Esophagus muscularis mucosa (tissue), 4 donors: ENCODE measurements at places on chromosomes 13 and 19.
A peak's percentile ranks its signal among the peaks of the same experiment; 100 is the strongest.

DNA sequence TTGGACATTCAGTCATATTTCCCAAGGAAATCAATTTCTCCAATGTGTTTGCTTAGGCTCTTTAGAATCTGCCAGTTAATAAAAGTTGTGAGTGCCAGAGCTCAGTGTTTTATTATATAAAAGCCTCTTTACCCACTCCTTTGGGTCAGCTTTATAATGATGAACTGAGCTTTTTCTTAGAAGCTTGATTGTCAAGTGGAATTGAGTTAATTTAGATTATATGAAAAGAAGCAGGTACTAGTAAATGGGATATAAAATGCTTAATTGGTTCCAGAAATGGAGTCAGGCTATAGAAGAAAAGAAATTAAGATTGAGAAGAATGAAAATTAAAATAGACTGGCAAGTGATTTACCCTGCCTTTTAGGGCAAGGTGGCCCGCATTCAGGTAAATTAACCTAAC is 363.2 kb downstream of the SLITRK6 start:
- no peak for DNase-seq

DNA sequence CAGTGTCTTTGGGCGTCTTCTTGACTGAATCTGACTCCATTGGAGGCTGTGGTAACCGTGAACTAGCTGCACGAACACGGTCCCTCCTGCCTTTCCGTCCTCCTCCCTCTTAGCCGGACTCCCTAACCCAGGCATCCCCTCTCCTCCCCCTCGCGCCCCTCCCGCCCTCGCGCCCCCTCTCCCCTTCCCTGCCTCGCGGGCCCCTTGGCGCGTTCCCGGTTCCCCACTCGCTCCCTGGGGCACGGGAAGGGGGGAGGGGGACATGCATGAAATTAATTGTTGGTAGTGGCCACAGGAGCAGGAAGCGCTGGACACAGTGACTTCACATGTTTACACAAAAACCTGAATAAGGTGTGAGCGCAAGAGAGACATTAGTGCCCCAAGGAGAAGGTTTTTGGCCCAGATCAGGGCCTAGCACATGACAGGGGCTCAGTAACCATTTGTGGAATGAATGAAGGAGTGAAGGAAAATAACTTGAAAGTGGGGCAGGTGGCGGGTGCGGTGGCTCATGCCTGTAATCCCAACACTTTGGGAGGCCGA is 279 bp downstream of the DMRTC2 start:
- DNase-seq: no peak

DNA sequence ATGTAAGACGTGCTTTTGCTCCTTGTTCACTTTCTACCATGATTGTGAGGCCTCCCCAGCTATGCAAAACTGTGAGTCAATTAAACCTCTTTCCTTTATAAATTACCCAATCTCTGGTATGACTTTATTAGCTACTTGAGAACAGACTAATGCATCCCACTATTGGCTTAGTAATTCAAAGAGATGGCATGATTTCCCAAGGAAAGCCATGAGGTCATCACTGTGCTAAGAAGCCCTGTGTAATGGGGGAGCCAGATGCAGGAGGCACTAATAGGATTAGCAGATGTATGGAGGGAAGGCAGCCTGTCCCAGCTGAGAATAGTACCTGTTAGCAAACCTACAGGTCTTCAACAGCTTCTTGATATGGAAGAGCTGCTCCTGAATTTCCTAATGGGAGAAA is 38.1 kb downstream of the RUBCNL start:
- no peak for DNase-seq

DNA sequence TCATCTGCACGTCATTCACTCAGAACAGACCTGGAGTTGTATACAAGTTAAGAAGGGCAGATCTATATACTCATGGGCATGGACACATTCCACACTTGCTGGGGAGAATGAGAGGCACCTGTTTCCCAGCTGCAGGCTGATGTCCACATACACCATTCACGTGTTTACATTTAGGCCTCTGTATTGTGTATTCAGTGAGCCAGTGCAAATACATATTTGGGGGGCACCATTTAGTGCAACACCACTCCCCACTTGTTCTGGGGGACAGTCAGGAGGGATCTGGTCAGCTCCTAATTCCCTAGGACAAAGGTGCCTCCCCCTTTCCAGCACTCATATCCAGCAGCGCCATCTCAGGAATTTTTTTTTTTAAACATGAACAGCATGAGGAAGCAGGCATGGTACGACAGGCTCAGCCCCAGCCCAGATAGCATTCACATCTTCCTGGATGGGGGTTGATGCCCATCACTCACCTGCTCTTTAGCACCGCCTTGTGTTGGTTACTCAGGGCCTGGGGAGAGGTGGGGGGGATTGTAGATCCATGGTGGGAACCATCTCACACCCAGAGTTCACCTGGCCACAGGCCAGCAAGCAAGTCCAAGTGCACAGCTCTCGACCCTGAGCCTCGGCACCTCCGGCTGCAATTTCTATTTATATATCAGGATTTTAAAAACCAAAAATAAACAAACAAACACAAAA is 56.9 kb upstream of the ZNF254 start:
- no peak for DNase-seq

GRCh38 chr13:110625771-110626321 is 10.5 kb downstream of the NAXD start:
- DNase-seq: no peak

DNA sequence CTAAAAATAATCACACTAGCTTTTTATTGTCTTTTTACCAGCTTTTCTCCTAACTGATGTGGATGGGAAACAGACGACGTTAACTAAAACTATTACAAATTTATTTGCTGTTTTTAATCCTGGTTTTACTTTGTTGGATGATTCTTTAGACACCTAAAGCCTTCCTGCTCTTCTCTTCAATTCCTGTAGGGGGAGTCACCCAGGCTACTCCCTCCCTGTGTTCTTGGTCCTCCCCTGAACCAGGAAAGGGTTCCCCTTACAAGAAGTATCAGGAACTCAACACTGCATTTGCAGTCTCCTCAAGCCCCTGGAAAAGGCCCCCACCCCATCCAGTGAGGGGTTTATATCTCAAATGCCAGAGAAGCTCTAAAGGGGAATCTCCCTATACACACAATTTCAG is 206.1 kb downstream of the SUCLA2 start:
- no peak for DNase-seq

GRCh38 chr19:49679771-49680413 is 2.8 kb downstream of the PRMT1 start:
- DNase-seq: no peak

GRCh38 chr13:73417012-73417615 is 358.3 kb downstream of the KLF5 start:
- DNase-seq: no peak

- DNase-seq: no peak
Observed at GRCh38 chr13:114108894-114109293, 23.5 kb downstream of the RASA3 start.

DNA sequence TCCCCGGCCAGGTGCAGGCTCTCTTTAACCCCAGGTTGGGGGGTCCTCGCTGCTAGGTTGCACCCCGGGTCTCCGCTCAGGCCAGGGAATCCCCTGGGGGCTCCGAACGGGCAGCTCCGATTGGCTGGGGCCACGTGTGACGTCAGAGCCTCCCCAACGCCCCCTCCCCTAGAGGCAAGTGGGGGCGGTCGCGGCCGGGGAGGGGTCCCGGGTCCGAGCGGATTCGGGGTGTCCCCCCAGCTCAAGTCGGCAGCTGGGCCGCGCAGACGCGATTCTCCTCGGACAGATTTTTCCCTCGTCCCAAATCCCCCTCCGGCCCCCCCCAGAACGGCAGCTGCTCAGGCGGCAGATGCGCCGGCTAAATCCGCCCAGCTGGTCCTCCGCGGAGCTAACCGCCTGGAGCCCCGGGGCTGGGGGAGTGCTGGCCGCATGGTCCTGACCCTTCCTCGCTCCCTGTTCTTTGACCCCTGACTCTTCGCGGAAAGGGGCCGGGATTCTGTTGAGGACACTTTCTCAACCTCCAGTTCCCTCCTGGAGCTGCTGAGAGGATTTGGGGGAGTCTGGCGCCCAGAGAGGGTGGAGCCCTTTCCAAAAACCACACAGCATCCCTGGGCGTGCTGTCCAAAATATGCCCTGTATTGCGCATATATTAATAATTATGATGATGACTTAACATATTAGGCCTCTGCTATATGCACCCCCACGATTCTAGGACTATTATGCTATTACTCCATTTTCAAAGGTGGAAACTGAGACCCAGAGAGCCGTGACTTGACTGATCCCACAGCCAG is 25.4 kb upstream of the SEMA6B start:
- DNase-seq: no peak

GRCh38 chr13:41457589-41458186 is 338 bp downstream of the RGCC start:
- no peak for DNase-seq

DNA sequence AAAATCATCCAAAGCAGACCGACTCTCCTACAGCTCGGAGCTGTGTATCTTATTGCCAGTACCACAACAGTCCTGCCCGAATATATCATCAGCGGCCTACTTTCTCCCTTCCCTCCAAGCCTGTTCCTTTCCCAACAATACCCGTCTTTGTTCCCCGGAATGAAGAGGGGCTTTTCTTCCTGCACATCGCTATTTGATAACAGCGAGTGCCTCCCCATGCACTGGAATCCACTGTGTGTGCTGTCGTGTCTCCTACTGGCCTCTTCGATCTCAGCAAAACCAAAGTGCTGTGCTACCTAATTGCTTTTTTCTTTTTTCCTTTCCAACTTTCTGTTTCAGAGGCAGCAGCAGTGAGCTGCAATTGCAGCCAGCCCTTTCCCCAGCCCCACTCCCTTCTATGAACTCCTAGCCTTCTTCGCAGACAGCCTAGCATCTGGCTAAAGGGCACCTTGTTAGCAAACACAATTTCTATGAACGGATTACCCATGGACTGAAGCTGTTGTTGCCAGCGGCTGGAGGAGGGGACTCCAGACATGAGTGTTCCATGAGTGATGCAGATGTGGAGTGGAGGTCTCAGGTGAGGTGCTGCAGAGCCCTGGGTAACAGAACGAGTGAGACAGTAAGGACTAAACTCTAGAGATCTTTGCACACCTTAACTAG is 43.4 kb downstream of the EFNB2 start:
- DNase-seq: no peak

GRCh38 chr13:90824032-90824431 is 523.5 kb upstream of the MIR17HG start:
- DNase-seq: no peak

- no peak for DNase-seq
Observed at GRCh38 chr19:611481-611868, 21.8 kb downstream of the HCN2 start.

- DNase-seq: no peak
Observed at GRCh38 chr19:56110515-56111448, 10.3 kb downstream of the ZNF787 start.

DNA sequence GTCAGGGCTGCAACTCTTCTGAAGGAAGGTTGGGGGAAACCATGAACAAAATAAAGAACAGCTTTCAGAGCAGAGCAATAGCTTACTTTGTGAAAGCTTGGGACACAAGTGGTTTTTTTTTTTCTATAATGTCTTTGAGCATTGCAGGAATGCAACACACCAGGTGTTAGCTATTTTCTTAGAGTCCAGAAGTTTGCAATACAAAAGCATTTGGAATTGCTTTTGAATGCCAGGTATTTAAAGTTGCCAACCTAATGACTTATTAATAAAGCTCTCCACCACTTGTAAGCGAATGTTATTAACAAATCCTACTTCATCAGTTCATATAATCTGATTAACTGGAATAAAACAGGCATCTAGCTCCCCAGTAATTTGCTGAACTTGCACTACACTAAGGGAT is 172.6 kb downstream of the NUFIP1 start:
- no peak for DNase-seq

DNA sequence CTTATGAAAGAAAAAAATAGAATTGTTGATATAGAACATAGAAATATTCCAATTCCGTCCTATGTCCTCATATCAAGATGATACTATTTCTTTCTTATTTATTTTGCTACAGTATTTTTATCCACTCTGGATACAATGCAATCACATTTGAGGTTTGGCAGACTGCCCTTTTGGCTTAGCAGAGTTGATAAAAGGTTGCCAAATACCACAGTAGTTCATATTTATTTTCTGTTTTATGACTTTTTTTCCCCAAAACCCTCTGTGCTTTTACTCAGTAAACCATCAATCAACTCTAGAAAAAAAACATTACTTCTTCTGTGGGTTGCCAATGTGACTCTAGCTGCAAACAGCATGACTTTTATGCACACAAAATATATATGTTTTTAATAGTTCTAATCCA is 424.5 kb downstream of the PCDH9 start:
- DNase-seq: no peak

DNA sequence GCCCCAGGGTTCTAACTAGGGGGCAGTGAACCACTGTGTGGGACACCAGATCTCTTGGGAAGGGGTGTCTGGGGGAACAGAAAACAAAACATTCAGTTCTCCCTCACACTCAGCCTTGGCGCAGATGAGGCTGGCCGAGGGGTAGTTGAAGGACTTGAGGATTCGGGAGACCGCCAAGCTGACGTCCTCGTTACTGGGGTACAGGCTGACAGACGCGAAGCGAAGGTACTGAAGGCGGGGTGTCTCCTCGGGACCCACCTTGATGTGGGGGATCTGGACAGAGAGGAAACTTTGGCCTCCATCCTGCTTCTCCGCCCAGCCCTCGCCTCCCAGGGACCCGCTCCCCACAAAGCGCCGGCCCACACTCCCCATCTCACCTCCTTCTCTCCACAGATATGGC is 7.6 kb downstream of the GRIK5 start:
- no peak for DNase-seq

- no peak for DNase-seq
Observed at GRCh38 chr13:66154976-66155375, 1075.2 kb downstream of the PCDH9 start.

DNA sequence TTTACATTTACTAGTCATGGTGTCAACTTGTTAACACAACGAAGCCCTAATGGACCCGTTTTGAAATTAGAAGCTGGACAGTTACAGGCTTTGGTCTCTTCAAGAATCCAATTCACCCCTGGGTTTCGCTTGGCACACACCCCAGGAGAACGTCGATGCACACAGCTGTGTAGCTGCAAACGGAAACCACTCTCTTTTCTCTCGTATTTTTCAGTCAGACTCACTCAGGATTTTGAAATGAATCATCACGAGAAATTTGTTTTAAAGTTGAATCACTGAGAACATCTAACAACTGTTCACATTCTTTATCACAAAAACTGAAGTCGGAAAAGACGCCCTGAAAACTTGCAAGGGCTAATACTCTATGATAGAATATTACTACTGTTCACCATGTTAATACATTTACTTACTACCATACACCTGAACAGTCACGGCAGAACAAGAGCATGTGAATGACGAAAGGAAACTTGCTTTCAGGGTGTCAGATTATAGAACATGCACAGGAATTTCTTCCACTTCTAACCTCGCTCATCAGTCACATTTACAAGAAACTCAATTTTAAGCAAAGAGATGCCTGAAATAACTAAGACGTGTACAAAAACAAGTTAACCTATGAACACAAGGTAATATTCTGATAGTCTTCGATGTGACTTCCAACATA is 4.7 kb downstream of the PNMA8A start:
- DNase-seq: no peak

GRCh38 chr19:54574051-54574450 is 461 bp downstream of the LILRA2 start:
- DNase-seq: peak; percentile 21

- no peak for DNase-seq
Observed at GRCh38 chr19:4302243-4302640, at the start of gene TMIGD2. TMIGD2 (minus strand) TSS chr19:4302389; CDS start chr19:4302385, 4 bp downstream.
